H4 (cell line): ENCODE measurements at places on chromosomes 12 and 14.

GRCh38 chr12:40566271-40566670 lies 126.0 kb upstream of the CNTN1 start:
- no peak for DNase-seq

DNA sequence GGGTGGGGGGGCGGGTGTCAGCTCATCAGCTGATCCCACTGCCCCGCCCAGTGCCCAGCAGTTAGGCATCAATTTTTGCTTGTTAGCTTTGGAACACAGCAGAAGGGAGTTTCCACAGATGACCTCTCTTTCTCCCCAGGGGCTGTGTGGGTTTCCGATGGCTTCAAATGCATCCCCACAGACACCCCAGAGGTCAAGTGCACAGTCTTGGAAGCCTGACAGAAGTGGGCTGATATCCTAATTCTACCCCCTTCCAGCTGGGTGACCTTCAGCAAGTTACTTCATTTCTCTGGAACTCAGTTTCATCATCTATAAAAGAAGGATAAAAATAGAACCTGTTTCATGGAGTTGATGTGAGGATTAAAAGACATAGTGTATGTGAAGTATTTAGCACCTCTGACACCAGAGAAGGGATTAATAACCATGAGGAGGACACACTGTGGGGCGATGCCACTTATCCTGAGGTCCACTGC lies 22.0 kb downstream of the TTC9 start:
- no peak for DNase-seq

GRCh38 chr12:64522316-64522715 lies 70.4 kb downstream of the TBK1 start:
- peak; percentile 19 for DNase-seq

GRCh38 chr12:116202433-116202832 lies 75.1 kb downstream of the MED13L start:
- DNase-seq: no peak

GRCh38 chr14:48936849-48937248 lies 649.3 kb downstream of the RPS29 start:
- no peak for DNase-seq

GRCh38 chr14:86912709-86913108 lies 1080.3 kb downstream of the GALC start:
- no peak for DNase-seq

DNA sequence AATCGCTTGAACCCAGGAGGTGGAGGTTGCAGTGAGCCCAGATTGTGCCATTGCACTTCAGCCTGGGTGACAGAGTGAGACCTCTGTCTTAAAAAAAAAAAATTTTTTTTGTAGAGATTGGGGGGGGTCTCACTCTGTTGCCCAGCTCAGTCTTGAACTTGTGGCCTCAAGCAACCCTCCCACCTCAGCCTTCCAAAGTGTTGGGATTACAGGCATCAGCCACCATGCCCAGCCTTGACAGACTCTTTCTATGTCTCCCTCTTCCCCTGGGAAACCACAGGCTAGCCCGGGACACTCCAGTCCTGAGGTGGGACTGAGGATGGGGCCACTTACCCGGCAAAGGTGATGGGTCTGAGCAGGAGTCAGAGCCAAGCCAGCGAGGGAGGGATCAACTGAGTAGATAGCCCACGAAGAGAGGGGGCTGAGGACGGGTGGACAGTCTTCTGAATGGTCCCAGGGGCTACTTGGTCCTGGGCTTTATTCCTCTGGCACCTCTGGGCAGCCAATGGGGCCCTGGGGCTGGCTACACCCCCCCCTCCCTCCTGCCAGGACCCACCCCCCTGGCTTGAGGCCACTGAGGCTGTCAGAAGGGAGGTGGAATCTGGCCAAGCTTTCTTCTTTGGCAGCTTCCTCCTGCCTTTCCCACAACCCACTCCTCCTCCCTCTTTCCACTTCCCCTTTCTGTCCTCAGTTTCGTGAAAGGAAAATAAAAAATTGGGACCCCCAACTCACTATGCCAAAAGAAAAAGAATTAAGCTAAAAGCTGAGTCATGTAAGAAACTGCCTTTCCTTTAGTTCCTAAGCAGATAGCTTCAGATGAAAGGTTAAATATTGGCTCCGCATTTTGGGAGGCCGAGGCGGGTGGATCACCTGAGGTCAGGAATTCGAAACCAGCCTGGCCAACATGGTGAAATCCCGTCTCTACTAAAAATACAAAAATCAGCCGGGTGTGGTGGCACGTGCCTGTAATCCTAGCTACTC lies at the start of gene SDS:
Gene SDS, minus strand, starts transcription at position 453 of the 981 bp plus-strand sequence. CDS start 4,179 bp downstream, outside the sequence.
- peak; percentile 14 for DNase-seq

- DNase-seq: no peak
These were observed 1042.2 kb downstream of the BCL11B start for GRCh38 chr14:98229656-98230366.

DNA sequence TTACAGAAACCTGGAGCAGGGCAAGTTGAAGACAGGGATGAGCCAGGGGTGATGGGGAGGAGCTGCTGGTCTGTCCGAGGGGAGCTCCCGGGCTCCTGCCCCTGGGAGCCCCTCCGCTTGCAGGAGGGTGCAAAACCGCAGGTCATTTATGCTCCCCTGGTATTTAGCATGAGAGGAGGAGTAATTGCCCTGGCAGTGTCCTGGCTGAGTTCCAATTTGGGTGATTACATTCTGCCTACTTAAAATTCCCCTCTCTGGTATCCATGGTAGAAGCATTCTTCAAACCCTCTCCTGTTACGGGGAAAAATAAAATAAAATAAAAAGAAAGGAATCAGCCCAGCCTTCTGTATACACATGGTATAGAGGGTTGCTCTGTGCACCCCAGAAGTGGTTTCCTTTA lies 61.7 kb upstream of the VRK1 start:
- DNase-seq: no peak

- DNase-seq: no peak
These were observed 619.9 kb downstream of the AACS start for GRCh38 chr12:125684968-125685790.

- no peak for DNase-seq
These were observed 89.1 kb downstream of the BBS10 start for GRCh38 chr12:76259106-76259505.

- DNase-seq: no peak
These were observed 160.9 kb downstream of the ALG10B start for GRCh38 chr12:38477340-38478090.

GRCh38 chr12:85552461-85552860 lies 272.4 kb downstream of the ALX1 start:
- DNase-seq: no peak

- no peak for DNase-seq
These were observed 10.3 kb upstream of the ADAM21 start for GRCh38 chr14:70441641-70442040.

DNA sequence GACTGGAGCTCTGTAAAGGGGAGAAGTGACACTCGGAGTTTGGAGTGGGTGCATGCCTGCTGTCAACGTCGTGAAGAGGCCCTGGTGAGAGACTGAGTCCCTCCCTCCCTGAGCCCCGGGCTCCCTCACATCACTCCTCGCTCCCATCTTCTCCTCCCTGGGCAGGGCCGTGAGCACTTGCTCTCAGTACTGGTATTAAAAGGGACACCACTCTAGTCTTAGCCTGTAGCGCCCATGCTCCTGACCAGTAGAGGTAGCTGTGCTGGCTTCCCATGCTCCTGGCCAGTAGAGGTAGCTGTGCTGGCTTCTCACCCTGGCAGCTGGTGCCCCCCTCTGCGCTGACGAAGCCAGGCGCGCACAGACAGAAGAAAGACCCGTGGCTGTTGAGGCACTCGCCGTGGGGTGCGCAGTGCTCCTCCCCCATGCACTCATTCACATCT lies 14.7 kb downstream of the ISCA2 start:
- DNase-seq: no peak

DNA sequence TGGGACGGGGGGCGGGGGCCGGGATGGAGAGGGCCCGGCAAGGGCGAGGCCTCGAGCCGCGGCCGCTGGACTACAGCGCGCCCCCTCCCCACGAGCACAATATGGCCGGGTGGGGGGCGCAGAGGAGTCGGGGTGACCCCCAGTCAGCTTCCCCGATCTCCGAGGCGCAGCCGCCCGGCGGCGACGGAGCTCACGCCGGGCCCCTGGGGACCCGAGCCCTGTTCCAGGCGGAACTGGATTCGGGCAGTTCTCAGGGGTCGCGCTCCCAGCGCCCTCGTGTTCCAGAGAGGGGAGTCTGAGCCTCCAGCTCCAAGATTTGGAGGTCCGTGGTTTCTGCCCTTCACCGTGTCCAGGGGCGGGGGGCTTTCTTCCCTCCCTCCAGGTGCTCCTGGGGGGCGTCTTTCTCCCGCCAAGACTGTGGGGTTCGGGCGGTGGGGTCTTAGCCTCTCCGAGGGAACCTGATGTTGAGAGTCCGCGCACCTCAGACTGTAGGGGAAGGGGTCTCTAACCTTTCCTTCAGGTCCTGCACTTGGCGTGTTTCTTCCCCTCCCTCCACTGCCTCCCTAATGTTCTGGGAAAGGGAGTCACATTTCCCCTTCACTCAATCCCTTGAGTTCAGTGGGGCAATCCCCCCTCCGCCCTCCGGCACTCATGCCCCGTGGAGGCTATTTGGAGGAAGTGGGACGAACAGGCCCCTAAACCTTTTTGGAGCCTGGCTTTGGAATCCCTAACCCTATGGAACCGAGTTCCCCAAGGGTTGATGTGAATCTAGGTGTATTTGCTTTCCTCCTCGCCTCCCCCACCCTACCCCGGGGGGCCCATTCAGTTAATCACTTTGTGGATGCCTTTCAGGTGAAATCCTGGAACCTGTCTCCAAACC lies 584 bp downstream of the ACVR1B start:
- no peak for DNase-seq

GRCh38 chr12:27220055-27220987 lies 23.8 kb upstream of the STK38L start:
- no peak for DNase-seq

DNA sequence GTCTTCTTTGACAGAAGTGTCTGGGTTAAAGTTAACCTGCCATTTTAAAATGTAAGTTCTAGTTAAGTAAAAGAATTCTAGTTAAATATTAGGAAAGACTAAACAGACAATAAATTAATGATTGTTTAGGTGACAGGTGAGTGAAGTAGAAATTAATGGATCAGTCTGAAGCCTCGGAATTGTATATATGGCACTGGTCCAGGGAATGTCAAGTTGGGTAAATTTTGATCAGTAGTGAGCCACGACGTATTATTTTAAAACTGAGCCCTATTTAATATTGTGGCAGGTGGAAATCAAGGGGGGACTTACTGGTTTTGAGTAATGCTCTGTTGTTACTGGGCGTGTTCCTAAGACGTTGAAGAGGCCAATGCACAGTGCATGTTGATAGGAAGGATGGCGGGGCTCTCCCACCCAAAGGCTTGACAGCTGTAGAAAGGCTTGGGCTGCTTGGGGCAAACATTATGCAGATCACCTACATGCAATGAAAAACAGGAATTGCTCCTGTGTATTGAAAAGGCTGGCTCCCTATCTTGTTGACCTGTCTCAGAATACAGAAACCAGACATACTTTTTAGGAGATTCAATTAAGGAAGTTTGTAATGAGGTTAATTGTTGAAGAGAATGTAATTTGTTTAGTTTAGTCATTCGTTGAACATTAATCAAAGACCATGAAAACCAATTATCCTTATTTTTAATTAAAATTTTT lies 5.9 kb upstream of the PPFIBP1 start:
- DNase-seq: no peak

DNA sequence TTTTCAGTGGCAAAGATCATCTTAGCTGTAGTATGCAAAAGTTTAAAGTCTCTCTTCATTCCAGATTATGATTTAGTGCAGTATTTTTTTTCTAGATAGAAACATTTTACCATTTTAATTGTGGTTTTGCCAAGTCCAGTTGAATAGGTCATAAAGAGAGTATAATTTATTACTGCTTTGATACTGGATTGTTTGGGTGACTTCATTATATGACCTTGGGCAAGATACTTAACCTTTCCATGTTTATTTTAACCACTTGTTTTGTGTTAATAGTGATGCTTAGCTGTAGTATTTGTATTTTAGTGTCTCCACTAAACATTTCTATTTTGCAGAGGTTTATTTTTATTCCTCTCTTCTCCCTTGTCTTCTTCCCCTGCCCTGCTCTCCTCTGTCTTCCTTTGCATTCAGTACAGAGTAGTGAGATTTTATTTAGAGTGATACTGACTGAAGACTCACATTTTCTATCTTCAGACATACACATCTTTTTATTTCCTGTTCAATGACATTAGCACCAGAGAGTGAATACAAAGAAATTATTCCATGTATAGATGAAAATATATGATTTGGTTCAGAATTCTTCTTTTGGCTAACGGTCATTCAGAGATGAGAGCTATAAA lies 215.2 kb downstream of the ERC1 start:
- no peak for DNase-seq

DNA sequence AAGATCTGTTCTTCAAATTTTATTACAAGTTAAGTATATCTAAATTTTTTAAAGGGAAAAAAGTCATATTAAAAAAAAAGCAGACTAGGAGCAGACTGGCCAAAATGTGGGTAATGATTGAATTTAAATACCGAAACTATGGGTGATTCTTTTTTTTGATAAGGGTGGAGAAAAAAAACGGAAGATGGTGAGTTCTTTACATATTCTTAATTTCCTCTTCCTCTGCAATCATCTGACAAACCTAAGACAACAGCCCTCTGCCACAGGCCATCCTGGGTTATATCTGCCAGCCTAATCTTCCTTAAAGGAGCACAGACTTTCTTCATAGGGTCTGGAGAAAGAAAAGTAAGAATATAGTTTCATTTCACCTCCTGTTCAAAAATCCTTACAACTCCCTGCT lies 108.0 kb downstream of the PPP2R5E start:
- DNase-seq: no peak

DNA sequence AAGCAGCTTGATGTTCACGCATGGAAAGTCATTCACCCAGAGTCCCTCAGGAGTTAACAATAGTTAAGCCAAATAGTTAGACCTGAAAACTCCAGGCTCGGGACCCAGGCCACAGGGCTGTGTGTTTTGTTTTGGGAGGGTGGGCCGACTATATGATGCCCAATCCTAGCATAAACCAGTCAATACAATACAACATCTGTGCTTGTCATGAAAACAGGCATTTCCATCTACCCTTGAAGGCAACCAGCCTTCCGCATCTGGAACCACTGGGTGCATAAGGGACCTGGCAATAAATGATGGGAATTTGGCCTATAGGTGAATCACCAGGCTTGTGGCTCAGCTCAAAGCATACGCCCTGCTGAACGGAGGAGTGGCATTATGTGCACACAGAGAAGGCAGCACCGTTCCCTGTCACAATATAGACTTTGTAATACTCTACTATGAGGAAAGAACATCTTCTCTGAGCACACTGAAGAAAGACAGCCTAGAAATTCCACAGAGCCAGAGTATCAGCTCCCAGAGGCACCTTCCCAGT lies 91.0 kb upstream of the FOXN3 start:
- DNase-seq: peak; percentile 28

GRCh38 chr14:46951103-46951502 lies 299.5 kb upstream of the RPL10L start:
- no peak for DNase-seq

GRCh38 chr12:47383942-47384341 lies 304.2 kb upstream of the AMIGO2 start:
- DNase-seq: no peak

- no peak for DNase-seq
These were observed 336.4 kb downstream of the CCER1 start for GRCh38 chr12:90618586-90618985.

GRCh38 chr12:103771466-103771865 lies 69.6 kb downstream of the NT5DC3 start:
- DNase-seq: no peak

GRCh38 chr14:22824711-22825359 lies 4.9 kb upstream of the MRPL52 start:
- peak; percentile 97 for DNase-seq
